ENCODE measurements at places on chromosomes 3 and 15.

DNA sequence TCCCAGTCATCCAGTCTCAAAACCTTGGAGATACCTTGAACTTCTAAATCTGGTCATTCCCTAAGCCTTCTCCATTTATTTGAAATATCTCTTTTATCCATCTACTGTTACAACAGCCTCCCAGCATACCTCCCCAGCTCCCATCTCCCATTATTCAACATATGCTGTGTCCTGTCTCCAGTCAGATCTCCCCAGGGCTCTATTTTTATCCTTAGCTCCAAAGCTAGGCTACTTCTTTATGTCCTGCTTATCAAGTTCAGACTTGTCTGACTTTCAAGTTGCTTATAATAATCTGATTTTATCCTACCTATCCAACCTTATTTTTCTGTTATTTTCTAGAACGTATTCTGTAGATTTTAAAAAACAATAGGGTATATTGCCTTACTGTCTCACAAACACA lies 44.2 kb downstream of the IQGAP1 start:
- DNase-seq = no peak

GRCh38 chr15:83746231-83746630 lies 92.3 kb downstream of the ADAMTSL3 start:
- DNase-seq = no peak

GRCh38 chr15:77035999-77036471 lies 34.9 kb downstream of the TSPAN3 start:
- no peak for DNase-seq

DNA sequence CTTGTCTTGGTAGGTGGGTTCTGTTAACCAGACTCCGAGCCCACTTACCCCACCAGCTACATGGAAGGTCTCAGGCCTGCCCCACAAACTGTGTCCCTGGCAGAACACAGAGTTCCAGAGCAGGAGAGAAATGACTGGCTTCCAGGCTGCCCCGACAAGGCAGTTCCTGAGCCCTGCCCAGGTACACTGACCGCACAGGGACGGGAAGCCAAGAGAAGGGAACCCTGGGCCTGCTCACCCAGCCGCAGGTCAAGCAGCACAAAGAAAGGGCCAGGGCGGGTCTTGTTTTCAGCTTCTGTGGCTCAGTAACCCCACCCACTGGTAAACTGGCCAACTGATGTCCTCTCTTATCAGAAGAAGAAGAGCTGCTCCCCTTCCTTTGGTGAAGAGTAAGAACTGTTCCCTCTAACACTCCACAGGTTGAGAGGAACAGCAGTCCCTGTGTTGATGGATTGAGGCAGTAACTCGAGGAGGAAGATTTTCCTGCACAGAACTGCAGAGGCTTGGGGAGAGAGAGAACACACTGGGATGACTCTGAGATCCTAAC lies 68.4 kb downstream of the CRTC3 start:
- DNase-seq = peak; percentile 29

DNA sequence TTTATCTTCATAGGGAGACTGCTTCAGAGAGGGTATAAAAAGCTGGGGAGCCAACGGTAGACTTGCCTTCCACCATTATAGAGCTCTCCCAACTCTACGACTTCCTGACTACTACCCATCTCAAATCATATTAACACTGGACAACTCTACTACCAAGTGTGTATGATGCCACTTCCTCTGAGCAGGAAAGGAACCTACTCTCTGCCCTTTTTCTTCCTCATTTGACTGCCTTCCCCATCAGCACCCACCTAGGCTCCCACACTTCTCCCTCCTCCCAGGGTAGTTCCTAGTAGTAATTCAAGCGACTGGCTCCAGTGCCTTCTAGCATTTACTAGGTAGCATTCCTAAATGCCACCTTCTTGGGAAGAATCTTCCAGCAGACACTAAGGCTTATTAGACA lies 24.5 kb upstream of the TBL1XR1 start:
- no peak for DNase-seq

GRCh38 chr15:41860049-41860828 lies 21.6 kb downstream of the PLA2G4B start:
- no peak for DNase-seq

DNA sequence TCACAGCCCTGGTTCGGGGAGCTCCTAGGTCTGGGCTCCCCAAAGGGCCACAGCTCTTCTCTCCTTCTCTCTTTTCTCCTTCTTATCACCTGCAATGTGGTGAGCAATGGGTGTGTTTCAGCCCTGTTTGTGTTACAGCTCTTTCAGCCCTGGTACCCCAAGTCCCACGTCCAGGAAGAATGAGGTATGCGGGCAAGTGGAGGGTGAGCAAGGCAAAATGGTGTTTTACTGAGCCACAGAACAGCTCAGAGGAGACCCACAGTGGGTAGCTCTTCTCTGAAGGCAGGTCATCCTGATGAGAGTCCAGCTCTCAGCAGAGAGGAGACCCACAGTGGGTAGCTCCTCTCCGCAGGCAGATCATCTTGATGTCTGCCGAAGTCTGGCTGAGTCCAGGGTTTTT lies 86.8 kb downstream of the BFSP2 start:
- no peak for DNase-seq

DNA sequence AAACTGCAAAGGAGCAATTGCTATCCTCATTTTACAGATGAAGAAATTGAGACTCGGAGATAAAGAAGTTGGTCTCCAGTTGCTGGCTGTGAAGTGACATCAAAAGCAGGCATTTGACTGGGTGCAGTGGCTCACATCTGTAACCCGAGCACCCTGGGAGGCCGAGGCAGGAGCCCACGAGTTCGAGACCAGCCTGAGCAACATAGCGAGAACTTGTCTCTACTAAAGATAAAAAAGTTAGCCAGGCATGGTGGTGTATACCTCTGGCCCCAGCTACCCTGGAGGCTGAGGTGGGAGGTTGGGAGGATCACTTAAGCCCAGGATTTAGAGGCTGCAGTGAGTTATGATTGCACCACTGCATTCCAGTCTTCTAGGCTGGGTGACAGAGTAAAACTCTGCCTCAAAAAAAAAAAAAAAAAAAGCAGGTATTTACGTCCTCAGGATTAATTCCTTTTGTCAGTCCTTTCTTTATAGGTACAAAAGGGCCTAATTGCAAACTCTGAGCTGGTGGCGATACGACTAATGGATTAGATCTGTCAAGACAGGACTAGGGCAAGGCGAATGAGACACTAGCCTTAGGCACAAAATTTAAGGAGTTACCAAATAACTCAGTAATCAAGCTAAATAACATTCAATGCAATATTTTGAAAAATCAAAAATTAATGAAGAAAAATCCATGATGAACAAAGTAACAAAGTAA lies 5.9 kb upstream of the DNASE1L3 start:
- DNase-seq = no peak

DNA sequence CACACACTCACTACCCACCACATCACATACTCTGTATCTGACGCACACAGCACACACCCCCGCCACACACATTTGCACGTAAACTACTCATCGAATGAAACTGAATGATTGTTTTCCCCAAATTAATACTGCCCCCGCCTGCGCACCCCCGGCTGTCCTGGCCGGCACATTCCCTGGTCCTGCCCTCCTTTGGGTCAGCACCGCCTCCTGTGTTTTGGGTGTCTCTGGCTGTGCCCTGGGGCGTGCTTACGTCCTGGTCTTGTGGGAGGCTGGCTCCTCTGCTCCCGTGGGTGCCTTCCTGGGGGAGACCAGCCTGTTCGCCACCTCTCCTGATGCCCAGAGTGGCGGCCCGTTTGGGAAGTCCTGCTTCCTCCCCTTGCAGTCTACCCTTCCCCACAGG lies 30.2 kb downstream of the APBA2 start:
- no peak for DNase-seq

DNA sequence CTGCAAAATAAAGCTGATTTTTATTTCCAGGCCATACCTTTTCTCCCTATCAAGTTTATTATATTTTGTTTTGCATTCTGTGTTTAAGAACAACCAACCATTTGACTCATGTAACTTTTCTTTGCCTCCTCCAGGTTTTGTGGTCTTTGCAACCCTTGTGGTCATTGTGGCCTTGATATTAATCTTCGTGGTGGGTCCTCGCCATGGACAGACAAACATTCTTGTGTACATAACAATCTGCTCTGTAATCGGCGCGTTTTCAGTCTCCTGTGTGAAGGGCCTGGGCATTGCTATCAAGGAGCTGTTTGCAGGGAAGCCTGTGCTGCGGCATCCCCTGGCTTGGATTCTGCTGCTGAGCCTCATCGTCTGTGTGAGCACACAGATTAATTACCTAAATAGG lies 27.6 kb downstream of the NIPA2 start:
- peak; percentile 70 for DNase-seq

GRCh38 chr3:45792516-45793172 lies 3.7 kb downstream of the SLC6A20 start:
- DNase-seq = no peak

GRCh38 chr3:66200147-66200546 lies 20.7 kb upstream of the SLC25A26 start:
- DNase-seq = no peak

GRCh38 chr3:85710490-85710889 lies 751.7 kb downstream of the CADM2 start:
- DNase-seq = peak; percentile 1

DNA sequence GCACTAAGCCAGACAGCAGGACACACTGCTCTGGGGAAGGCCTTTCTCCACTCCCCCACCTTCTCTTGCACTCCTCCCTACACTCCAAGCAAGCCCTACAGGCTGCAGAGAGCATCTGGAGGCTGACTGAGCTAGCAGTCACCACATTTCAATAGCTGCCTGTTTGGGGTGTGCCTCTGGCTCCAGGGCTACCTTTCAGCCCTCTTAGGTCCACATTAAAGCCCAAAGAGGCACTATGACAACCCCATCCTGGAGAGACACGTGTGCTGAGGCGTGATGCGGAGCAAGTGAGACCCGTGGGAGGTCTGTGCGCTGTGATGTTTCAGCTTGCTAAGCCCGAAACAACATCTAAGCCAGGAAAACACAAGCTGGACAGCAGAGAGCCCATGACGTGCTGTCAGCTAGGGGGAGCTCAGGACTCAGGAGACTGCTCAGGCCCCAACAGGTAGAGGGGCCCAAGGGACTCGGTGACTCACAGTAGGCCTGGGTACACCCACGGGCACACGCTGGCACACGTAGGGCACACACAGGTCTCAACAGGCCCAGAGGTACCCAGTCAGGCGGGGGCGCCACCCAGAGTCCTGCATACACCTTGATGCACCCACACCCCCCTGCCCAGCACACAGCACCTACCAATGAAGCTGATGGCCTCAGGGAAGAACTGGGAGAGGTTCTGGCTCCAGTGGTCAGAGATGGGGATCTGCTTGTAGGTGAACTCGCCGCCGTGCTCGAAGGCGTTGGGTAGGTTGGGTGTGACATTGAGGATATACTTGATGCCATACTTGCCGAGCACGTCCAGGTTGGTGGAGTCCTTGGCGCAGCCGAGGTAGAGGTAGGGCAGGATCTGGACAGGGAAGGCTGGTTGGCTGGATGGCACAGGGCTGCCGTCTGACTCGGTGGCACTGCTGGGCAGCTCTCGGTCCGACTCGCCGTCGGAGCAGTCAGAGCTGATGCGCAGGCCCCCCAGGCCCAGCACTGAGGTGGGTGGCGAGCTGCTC lies 2.8 kb downstream of the DUSP7 start:
- DNase-seq = peak; percentile 64

DNA sequence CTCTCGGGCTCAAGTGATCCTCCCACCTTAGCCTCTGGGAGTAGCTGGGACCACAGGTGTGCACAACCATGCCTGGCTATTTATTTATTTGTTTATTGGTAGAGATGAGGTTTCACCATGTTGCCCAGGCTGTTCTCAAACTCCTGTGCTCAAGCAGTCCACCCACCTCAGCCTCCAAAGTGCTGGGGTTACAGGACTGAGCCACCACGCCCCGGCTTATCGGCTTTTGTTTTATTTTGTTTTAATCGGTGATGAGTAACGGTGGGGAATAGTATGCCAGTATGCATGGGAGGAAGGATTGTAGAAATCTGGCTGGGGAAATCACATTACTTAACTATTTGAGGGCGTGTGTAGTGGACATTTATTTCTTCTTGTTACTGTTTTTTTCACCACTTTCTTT lies 451.0 kb upstream of the GOLIM4 start:
- DNase-seq = no peak

DNA sequence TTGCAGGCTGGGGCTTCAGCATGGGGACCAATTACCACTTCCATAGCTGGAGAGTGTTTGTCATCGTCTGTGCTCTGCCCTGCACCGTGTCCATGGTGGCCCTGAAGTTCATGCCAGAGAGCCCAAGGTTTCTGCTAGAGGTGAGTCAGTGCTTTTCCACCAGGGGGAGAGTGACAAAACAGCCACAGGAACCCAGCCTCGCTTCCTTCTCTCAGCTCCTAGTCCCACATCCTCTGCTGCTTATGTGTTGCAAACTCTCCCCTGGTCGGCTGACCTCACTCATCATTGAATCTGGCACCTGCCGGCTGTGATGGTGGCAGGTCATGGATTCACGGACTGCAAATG lies 158.3 kb downstream of the SV2B start:
- no peak for DNase-seq

DNA sequence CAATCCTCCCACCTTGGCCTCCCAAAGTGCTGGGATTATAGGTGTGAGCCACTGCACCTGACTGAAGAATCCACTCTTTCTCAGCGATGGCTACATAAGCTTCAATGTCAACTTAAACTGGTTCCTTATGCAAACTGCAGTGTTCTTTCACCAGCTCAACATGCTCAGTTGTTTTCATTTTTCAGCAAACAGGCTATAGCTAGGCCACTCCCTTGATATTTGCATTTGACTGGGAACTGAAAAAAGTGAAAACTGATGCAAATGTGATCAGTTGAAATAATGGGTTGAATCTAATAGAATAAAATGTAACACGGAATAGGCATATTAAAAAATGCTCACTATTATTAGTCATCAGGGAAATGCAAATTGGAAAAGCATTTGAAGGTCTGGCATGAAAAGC lies 74.2 kb upstream of the GCNT3 start:
- DNase-seq = no peak

DNA sequence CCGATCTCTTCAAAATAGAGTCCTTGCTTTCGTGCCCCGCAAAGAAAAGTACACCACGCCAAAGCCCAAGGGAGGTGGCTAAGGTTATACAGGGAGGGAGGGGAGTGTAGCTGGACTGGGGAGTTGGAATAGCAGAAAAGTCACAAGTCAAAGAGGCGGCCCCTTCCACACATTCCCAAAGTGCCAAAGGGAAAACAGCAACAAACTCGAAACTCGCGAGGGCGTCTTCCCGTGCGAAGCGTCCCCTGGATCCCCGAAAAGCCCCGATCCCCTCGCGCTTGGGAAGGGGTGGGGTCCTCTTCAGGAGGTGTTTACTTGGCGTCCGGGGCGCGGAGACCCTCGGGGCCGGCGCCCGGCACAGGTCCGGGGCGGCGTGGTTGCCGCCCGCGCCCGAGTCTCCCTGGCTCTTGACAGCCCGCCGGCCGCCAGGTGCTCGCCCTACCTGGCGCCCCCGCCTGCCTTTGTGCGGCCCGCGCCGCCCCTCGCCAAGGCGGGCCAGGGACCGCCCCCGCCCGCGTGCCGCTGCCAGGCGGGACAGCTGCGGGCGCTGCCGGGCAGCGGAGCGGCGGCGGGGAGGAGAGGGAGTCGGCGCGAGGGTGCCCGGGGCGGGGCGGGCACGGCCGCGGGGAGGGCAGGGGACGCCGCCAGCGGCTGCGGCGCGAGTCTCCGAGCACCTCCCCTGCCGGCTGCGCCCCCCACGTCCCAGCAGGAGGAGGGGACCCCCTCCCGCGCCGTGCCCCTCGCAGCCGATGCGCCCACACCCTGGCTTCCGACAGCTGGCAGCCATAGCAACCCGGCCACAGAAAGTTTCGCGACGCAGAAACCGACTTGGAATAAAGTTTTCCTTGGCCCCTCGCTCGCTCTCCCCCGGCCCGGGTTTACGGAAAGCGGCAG lies 966 bp downstream of the MYO1E start:
- DNase-seq = peak; percentile 25

All from choroid plexus epithelial cell (primary cell).